ENCODE measurements at places on chromosomes 4 and X.

DNA sequence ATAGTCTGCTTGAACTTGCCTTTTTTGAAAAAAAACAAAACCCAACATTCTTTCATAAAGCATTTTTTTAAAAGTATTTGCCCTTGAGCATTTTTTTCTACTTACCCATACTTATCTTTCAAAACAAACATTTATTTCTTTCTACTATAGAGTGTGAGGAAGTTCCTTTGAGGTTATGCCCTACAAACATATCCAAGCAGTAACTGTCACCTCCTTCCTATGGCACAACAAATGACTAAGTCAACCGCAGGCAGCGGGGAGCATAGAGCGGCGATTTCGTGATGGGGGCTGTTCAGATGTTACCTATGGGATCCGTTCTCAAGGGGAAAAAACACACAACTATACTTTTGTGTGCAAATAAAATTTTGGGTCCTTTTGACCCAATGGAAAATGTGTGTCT lies 19.4 kb downstream of the SPRY1 start:
- DNase-seq: peak; percentile 76

DNA sequence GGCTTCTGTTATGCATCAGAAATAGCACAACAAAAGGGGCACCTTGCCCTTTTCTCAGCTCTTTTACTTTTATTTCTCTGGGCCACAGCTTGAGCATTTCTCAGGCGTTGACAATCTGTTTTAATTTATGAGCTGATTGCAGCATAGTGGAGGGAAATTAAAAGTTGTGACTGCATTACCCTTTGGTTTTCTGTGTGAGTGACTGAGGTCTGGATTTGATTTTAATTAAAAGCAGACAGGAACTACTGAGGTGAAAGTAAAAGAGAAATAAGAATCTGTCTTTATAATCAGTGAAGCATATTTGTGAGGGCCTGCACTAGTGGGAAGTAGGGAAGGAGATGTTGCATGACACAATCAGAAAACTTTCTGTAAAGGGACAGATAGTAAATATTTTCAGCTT lies 43.4 kb upstream of the GEMIN8 start:
- no peak for DNase-seq

DNA sequence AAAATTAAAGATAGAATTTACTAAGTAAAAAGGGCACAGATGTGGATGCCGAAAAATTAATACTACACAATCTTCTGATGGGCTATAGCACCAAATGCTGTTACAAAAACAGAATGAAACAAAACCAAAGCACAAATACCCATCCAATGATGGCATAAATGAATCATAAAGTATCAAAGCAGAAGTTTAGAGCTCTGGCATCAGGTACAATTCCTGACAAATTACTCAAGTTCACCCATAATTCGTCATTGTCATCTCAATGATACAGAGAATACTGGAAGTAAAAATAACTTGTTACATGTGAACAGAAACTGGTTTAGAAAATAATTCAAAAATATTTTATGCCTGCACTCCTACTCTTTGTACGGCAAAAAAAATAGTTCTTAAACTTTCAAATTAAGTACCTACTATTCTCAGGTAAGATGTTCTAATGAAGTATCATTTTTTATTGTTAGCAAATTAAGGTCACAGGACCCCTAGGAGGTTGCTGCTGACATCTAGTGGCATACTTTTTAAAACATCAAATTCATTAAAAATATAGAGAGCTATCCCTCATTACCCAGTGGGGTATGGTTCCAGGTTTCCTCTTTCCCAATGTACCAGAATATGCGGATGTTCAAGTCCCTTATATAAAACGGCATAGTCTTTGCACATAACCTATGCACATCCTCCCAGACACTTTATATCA lies 126.1 kb downstream of the INPP4B start:
- DNase-seq: peak; percentile 63

DNA sequence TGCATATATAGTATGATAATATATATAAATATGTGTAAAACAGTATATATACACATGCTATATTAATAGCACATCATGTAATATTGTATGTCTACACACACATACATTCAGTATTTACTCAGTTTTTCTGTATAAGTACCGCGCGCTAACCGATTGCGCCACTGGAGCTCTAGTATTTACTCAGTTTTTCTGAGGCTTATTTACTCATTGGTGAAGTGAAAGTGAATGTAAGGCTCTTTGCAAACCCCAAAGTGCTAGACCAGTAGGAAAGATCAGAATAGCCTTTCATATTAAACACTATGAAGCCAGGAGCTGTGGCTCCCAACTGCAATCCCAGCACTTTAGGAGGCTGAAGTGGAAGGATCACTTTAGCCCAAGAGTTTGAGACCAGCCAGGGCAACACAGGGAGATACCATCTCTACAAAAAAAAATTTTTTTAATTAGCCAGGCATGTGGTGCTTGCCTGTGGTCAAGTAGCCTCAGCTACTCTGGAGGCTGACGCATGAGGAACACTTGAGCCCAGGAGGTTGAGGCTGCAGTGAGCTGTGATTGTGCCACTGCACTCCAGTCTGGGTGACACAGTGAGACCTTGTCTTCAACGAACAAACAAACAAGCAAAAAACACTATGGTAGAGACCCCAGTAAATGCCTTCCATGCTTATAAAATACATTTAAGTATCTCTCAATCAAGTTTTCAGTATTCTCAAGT lies 125.8 kb downstream of the KIT start:
- DNase-seq: no peak

GRCh38 chr4:70667740-70668535 lies 1.6 kb upstream of the JCHAIN start:
- DNase-seq: peak; percentile 49

GRCh38 chrX:39815631-39816030 lies 282.1 kb downstream of the BCOR start:
- DNase-seq: peak; percentile 13

DNA sequence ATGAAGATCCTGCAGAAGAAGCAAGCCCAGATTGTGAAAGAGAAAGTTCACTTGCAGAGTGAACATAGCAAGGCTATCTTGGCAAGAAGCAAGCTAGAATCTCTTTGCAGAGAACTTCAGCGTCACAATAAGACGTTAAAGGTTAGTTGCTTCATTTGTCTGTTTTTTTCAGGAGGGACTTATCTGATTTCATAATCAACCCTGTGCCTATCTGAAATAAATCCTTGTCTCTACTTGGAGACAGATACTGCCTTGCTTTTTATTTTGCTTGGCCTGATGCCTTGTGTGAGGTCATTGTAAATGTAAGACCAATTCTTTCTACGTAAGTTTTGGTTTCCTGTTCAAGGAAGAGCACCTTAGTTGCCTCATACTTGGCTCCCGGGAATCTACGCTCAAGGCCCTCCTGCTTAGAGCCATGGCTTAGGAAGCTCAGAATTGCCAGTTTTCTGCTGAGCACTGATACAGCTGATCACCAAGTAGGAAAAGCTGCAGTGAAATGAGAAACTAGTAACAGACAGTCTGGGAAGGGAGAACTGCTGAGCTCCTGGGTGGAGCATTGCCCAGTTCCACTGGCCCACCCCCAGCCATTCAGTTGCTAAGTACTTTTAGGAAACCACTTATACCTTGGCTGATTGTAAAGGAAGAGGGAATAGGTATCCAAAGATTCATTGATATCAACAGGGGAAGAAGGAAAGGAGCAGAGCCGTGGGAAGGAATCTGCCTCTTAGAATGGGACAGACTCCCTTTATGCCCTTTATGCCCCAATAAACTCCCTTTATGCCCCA lies 41.8 kb downstream of the RBBP7 start:
- DNase-seq: peak; percentile 94

- peak; percentile 90 for DNase-seq
Measured at GRCh38 chrX:119410027-119410819, 11.1 kb downstream of the SLC25A43 start.

- DNase-seq: no peak
Measured at GRCh38 chr4:140826701-140827027, 70.5 kb upstream of the TBC1D9 start.

DNA sequence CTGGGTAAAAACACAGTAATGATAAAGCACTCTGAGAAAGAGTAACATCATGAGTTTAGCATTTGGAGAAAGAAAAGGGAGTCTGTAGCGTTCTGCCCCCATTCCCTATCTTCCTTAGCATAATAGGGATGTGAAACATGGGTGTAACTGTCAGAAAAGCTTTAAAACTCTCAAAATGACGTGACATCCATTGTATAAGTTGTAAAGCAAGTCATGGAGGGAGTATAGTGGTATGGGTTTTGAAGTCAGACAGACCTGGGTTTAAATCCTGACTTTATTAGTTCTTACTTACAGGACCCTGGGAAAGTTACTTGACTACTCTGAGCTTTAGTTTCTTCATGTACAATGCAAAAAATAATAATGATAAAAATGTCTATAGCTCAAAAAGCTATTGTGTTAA lies 17.1 kb downstream of the FBXO8 start:
- DNase-seq: no peak

DNA sequence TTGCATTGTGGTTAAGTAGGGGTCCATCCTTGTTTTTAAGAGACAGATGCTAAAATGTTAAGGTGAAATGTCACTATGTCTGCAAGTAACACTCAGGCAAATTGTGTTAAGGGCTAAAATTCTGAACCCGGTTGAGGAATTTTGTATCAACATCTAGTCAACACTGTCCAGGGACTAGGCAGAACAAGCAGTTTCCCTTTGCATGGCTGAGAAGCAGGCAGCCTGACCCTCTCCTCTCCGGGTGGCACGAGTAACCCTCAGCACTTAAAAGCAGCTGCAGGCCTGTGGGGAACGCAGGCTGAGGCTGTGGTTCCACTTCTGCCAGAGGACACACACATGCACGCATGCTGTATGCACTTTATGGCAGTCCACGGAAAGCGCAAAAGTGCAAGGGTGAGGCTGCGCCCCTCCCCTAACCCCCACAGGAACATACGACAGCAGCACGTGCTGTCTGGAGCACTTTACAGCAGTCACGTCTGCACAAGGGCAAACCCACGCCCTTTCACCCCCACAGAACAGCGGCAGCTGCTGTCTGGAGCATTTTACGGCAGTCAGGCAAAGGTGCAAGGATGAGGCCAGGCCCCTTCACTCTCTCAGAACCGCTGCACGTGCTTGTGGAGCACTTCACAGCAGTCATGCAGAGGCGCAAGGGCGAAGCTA lies 619 bp upstream of the MPC1L start:
- no peak for DNase-seq

GRCh38 chr4:45453258-45453853 lies 670.5 kb downstream of the GABRG1 start:
- DNase-seq: peak; percentile 0

DNA sequence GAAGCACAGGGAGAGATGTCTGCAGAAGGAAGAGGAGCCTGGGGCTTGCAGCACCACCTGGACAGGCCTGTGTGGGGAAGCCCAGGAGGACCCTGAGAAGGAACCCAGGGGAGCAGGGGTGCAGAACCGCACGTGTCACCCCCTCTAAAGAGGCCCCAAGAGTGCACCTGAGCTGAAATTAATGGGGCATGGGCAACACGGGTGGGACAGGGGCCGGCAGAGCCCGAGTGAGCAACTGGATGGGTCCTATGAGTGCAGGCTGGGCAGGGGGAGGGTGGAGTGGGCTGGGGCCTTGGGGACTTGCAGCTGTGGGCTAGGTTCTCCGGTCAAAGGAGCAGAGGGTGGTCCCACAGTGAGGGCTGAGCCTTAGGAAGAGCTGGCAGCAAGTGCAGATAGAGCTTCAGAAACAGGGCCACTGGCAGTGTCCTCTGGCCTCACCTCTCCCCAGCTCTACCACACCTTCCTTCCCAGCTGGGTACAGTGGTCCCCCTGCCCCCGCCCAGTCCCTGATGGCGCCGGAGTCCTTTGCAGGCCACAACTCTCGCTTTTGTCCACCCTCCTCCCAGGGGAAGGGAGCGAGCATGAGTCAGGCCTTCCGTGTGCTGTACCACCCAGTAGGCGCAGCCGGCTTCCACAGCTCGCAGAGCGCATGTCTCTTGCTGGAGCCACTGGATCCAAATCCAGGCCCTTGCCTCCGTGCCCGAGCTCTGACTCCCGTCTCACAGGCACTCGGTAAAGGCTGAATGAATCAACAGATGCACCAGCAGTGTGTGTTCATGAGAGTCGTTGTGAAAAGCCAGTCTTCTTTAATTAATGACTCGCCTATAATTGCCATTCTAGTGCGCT lies 131.6 kb downstream of the HMX1 start:
- DNase-seq: no peak

- DNase-seq: peak; percentile 89
Measured at GRCh38 chr4:54277691-54278090, 48.6 kb downstream of the PDGFRA start.

- DNase-seq: no peak
Measured at GRCh38 chr4:714087-714486, 8.5 kb downstream of the PCGF3 start.

- DNase-seq: peak; percentile 60
Measured at GRCh38 chr4:143358923-143359643, 22.4 kb downstream of the GAB1 start.

DNA sequence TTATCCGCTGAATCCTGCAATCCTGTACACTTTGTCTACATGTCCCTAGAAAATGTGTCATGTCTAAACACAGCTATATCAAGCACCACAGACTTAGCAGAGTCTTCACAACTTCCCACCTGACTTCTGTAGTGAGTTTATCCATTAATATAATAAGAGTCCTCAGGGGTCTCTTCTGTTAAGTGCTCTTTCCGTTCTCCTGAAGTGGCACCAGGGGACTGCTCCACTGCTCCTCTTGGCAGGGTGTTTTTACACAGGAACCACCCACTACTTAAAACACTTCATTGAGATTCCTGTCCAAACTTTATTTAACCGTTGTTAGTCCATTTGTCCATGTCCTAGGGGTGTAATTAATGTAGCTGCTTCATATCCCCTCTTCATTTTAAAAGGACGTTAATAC lies 1000.4 kb downstream of the STPG2 start:
- no peak for DNase-seq

- no peak for DNase-seq
Measured at GRCh38 chr4:73028621-73029020, 40.9 kb downstream of the COX18 start.

DNA sequence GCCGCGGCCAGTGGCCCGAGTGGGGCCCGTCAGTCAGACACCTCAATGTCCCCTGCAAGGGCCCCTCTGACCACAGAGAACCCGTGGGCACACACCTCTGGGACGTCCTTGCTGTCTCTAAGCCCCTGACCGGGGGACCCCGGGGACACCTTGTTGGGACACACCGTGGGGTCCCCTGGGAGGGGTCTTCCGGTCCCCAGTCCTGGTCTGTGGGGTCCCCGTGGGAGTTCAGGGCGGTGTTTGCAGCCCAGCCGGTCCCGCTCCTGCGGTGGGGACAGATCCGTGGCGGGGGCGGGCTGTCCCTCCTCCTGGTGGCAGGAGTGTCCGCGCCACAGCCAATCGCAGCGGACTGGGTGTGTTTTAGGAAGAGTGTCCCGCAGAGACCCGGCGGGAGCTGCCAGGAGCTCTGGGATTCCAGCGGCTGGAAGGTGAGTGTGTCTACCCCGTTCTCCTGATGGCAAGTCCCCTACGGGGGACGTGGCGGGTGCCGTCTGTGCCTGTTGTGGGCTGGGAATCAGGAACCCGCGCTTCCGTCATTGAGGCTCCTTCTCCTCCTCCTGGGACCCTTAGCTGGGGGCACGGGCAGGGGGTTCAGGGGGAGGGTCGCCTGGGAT lies 5.1 kb upstream of the PLCXD1 start:
- peak; percentile 22 for DNase-seq

GRCh38 chr4:165204462-165204830 lies 2.9 kb upstream of the KLHL2 start:
- DNase-seq: peak; percentile 42

GRCh38 chrX:120302434-120302833 lies 8.8 kb downstream of the TMEM255A start:
- no peak for DNase-seq

GRCh38 chrX:66035667-66036066 lies 4.2 kb downstream of the VSIG4 start:
- DNase-seq: no peak
